ENCODE measurements at places on chromosomes 2 and 18.

DNA sequence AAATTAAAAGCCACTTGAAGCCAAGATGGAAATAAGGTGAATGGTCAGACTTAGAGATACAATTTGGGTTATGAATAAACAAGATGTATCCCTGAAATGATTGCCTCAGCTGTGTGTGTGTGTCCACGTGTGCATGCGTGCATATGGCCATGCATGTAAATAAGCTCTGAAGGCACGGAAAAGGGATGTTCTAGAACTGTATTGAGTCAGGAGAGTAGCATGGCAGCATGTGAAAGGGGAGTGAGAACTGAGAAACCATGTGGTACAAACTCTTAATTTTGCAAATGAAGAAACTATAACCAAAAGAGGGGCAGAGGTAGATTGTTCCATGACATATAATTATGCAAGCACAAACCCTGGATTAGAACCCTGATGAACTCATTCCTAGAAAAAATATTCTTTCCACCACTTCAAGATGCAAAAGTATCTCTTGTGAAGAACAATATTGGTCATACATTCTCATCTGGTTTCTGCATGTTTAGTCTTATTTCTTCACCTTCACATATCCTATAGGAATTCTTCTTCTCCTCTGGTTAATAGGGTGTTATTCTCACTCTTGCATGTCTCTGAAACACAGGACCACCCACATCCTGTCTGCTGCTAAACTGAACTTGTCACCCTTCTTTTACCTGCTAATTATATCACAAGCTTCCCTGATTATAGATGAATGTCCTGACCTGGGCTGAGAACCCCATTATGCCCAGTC, 455.8 kb downstream of the SETBP1 start:
- DNase-seq, result no peak
- H3K27me3 ChIP-seq, result no peaks in the 10 kb centered on the region
- no peaks in the 10 kb centered on the region for H3K4me1 ChIP-seq
- H3K27ac ChIP-seq, result no peak overlapping the region

- no peak for DNase-seq
- H3K4me1 ChIP-seq, result no peaks in the 10 kb centered on the region
- no peak overlapping the region for H3K4me3 ChIP-seq
- H3K36me3 ChIP-seq, result no peaks in the 10 kb centered on the region
- no peaks in the 10 kb centered on the region for H3K27me3 ChIP-seq
- peak overlapping the region; percentile 3 for H3K27ac ChIP-seq
Observed at GRCh38 chr18:21293479-21293878, 51.4 kb downstream of the GREB1L start.

GRCh38 chr2:145503511-145503910, 983.6 kb upstream of the ZEB2 start:
- no peak for DNase-seq
- H3K4me1 ChIP-seq, result no peaks in the 10 kb centered on the region
- H3K27ac ChIP-seq, result no peak overlapping the region
- no peaks in the 10 kb centered on the region for H3K27me3 ChIP-seq

DNA sequence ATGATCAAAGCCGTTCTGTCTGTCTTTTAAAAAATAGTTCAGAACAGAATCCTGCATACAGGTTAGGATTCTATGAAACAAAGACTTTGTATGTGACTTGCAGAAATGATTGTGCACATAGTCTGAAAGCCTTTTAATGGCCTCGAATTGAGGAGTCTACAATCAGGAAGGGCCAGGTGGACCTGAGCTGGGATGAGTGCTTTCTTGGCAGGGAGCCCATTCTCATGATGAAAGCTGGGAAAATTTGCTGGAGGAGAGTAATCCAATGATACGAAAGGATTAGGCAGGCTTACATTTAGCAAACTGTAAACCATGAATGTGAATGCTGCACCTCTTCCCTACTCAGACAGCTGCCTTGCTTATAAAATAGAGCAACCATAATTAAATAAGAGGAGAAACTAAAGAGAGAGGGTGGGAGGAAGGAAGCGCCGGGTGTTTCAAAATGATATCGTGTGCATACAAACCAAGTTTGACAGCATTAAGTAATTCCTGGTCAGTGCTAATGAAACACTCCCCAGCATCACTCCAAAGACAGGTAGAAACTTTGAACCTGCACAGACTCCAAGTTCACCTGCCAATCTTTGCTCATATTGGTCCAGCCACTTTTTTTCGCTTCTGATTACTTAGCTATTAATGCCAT, 23.7 kb upstream of the CXCR4 start:
- no peaks in the 10 kb centered on the region for H3K27me3 ChIP-seq
- no peaks in the 10 kb centered on the region for H3K4me1 ChIP-seq
- DNase-seq, result no peak
- no peak overlapping the region for H3K4me3 ChIP-seq
- no peaks in the 10 kb centered on the region for H3K36me3 ChIP-seq
- no peak overlapping the region for H3K27ac ChIP-seq

GRCh38 chr2:37720533-37721200, 49.2 kb upstream of the CDC42EP3 start:
- DNase-seq, result peak; percentile 77
- no peaks in the 10 kb centered on the region for H3K4me1 ChIP-seq
- H3K4me3 ChIP-seq, result no peak overlapping the region
- H3K27ac ChIP-seq, result peak overlapping the region; percentile 79
- no peaks in the 10 kb centered on the region for H3K36me3 ChIP-seq
- no peaks in the 10 kb centered on the region for H3K27me3 ChIP-seq

GRCh38 chr2:201433394-201433995, 17.8 kb downstream of the TRAK2 start:
- peaks cover 17% of the 10 kb centered on the region for H3K4me1 ChIP-seq
- no peak for DNase-seq
- peak overlapping the region; percentile 75 for H3K27ac ChIP-seq

All from ascending aorta (tissue), 2 donors.